ENCODE measurements at places on chromosomes 12 and 14.

GRCh38 chr12:96906498-96906848 lies 584 bp upstream of the NEDD1 start:
- no peak for DNase-seq

- no peak for DNase-seq
Measured at GRCh38 chr14:74979442-74980397, 23.0 kb upstream of the EIF2B2 start.

- DNase-seq, result no peak
Measured at GRCh38 chr12:65534238-65534841, 255.9 kb downstream of the MSRB3 start.

- no peak for DNase-seq
Measured at GRCh38 chr12:2221030-2221621, 168.3 kb downstream of the CACNA1C start.

DNA sequence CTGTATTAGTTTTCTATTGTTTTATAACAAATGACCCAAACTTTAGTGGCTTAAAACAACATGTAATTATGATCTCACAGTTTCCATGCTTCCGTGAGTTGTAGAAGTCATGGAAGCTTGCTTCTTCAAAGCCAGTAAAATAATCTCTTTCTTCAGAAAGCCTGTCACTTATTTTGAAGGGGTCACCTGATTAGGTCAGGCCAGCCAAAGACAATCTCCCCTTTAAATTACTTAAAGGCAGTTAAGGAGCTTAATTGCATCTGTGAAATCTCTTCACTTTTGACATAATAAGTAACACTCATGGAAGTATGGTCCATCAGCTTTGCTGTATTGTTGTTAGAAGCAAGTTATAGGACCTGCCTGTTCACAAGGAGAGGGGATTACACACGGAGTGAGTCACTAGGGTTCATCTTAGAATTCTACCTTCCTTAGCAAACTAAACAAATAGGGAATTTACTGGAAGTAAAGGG lies 89.8 kb downstream of the FAR2 start:
- no peak for DNase-seq

DNA sequence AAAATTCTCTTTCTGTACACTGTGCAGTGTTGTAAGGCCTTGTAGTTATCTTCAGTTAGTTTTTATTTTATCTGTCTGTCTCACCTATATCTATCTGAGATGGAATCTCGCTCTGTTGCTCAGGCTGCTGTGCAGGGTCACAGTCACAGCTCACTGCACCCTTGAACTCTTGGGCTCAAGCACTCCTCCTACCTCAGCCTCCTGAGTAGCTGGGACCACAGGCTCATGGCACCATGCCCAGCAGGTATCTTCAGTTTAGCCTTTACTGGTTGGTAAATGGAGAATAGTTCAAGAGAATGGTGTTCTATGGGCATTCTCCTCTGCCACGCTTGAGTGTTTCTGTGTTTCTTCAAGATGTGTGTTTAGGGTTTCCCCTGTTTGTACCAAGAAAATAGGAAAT lies 13.6 kb downstream of the TULP3 start:
- no peak for DNase-seq

DNA sequence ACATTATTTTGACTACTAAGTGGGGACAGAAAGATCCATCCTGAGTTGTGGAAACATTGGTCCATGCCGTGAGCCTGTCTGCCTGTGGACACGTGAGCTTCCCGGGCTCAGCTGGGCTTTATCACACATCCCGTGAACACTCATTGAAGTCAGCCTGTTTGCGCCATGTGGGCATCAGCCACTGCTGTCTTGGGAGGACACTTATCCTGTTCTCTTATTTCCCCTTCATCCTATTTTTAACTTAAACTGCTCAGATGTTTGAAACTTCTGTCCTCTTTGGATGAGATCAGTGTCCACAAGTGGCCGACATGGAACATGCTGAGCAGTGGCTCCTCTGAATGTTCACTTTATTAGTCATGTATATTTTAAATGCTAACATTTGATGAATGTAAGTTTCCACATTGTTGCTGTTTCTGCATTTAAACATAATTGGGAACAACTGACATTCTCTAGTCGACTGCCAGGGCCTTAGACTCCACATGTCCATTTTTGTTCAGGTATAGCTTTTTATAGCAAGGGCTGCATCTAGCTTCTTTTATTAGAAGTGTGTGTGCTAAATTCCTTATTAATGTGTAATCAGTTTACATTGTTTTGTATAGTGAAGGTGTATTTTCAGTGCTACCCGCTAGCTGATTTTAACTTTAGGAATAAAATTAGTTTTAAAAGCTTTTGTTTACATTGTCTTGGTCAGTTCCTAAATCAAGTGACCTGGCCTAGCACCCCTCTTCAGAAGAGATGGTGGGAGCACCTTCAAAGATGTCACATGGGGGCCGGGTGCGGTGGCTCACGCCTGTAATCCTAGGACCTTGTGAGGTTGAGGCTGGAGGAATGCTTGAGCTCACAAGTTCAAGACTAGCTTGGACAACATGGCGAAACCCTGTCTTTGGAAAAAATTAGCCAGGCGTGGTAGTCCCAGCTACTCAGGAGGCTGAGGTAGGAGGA lies 24.0 kb downstream of the RNF34 start:
- no peak for DNase-seq

- DNase-seq, result no peak
Measured at GRCh38 chr12:40726366-40726765, 34.1 kb downstream of the CNTN1 start.

GRCh38 chr12:33994857-33995808 lies 27.2 kb upstream of the ALG10 start:
- no peak for DNase-seq

- DNase-seq, result no peak
Measured at GRCh38 chr14:70748422-70748821, 60.9 kb downstream of the MAP3K9 start.

GRCh38 chr14:35416108-35416750 lies 11.7 kb upstream of the NFKBIA start:
- DNase-seq, result peak; percentile 49

DNA sequence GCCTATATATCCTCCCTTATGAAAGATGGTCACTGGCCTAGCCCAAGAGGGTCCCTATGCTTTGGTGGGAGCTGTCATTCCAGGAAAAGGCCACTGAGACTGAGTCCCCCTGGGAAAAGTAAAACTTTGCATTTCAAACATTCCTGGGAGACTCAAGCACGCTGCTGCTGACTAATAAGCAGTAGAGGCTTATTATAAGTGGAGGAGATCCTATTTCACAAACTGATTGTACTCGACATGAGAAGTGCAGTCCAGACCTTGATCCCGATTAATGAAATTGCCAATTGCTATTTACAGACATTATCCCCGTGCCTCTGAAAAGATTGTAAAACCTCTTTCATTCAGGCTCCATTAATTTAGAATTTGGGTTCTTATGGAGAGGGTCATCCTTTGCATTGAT lies 96.6 kb downstream of the EMP1 start:
- no peak for DNase-seq

DNA sequence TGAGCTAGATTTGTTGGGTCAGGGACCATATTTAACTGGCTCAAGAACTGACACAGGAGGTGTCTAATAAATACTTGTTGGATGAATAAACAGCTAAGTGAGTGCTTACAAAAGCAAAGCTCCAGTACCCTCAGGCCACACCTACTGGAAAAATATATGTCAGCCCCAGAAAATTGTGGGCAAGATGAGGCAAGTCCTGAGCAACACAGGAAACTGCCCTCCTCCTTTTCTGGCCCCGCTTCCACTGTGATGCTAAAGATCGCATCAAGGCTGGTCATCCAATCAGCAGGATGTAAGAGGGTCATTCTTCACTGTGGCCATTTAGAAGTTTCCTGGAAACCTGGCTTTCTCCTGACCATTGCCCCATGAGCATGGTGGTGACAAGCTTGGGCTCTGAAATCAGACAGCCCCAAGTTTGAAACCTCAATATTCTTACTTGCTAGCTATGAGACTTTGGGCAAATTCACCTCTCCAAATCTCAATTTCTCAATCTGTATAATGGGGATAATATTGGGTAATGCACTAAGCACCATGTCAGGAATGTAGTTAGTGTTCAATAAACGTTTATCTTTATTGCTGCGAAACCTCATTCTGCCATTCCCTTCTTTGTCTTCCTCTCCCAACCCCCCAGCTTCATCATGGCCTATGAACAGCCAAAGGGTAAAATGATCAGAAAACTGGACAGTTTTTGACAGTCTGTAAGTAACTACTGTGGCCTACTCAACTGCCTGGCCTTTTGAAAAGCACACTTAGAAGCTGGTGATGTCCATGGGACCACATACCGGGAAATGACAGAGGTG lies 139.3 kb upstream of the PZP start:
- DNase-seq, result no peak

DNA sequence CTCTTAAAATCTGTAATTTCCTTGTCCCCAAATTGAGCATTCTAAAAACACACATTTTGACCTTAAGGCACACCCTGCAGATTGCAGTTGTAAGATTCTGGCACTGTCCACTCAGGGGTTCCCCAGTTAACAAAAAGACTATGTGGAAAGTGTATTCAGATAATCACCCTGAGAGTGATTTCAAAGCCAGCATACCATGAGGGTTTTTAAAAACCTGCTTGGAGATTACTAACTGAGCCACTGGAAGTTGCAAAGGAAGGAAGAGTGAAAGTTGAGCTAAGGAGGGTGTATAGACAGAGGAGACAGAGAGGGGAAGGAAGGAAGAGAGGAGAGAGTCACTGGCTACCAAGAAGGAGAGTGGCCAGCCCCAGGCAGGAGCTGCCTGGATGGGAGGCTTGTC lies 82.6 kb downstream of the EML1 start:
- DNase-seq, result no peak

- no peak for DNase-seq
Measured at GRCh38 chr14:105026802-105027563, 6.1 kb upstream of the CDCA4 start.

DNA sequence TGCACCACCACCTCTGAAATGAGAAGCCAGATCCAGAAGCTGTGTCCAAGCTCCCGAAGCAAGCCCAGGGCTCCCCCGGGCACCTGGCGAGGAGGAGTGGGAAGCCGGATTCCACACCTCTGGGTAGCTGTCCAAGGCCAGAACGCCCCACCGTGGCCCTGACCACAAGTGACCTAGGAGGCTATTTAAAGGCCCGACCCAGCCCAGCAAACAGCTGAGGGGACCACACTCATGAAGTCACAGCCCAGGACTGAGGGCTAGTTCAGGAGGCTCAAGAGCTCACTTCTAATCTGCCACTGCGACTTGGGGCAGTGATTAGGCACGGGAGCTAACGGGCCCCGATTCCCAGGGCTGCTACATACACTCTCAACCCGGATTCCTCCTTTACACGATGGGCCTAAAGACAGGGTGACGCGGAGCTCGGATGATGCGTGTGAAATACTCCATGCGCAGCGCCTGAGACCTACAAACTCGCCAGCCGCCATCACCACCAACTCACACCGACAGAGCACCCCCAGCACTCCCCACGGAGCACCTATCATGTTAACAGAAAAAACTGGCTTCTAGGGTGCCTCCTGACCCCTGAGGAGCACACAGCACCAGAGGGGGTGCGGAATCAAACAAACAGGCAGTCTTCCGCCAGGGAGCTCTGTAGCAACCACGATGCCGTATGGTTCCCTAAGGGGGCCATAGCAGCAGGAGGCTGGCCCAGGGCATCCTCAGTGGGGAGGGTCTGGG lies 84.0 kb upstream of the GPR68 start:
- DNase-seq, result no peak

DNA sequence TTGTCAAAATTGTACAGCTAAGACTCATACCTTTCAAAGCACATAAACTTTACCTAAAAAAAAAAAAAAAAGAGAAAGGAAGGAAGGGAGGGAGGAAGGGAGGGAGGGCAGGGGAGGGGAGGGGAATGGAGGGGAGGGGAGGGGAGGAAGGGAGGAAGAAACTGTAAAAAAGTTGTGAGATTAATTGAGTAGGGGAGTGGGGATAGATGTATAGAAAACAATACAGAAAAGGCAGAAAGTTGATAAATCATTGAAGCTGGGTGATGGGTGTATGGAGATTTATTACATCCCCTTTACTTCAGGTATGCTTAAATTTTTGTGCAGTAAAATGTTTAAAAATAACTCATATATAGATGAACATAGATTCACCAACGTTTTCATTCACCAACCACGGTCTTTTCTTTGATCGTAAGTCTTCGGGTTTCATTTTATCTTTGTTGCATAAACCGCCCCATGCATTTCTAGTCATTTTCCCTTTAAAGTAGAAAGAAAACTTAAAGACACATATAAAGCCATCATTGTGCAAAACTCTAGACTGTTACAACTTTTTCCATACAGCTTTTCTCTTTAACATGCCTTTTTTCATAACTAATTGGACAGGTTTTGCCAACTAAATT lies 191.2 kb upstream of the KRR1 start:
- DNase-seq, result no peak

- DNase-seq, result no peak
Measured at GRCh38 chr12:3042826-3043225, 34.4 kb upstream of the TSPAN9 start.

DNA sequence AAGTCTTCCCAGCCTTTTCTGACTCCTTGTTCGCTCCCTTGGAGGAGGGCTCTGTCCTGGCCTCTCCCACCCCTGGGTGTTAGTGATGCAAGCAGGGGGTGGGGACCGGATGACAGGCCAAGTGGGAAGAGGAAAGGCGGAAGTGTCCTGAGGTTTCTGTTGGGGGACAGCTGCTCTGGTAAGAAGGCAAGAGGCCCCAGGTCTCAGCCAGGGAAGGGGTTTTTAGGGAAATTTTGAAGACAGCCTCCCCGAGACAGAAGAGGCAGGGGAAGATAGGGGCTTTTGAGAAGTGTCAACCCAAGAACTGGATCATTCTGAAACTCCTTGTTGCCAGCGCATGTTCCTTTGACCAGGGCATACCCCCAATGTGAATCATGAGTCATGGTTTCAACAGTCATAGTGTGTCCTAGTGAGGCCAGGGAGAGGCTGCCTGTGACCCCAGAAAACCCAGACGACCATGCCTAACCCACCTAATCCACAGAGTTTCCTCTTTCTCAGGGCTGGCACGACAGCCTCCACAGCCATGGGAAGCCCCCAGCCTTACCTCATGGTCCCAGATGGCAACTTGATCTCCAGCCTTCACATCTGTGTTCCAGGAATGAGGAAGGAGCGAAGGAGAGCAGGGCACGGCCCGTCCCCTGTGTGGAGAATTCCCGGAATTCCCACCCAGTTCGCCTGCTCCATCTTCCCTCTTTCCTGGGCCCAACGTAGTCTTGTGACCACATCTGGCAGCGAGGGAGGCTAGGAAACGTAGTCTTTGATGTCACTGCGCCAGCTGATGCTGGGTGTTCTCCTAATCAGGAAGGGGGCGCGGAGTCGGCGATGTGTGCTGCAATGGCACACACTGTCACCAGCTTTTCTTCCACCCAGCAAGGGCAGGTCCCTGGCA lies 4.9 kb upstream of the GPR132 start:
- no peak for DNase-seq

GRCh38 chr12:82383930-82384552 lies 25.7 kb downstream of the METTL25 start:
- no peak for DNase-seq

GRCh38 chr12:77847680-77848431 lies 17.2 kb downstream of the NAV3 start:
- DNase-seq, result no peak

DNA sequence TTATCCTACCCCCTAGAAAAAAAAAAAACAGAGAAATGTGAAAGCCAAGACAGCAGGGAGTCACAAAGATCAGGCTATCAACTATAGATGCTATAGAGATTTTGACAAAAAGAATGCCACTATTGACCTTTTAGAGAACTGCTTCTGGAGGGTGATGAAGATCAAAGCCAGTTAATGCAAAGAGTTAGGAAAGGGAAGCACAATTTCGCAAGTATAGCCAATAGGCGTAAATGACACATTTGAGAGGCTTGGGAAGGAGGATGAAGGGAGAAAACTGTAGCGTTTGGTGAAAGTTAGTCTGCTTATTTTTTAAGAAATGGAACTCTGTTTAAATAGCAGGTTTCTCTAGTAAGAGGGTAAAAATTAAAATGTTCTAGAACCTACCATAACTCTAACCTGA lies 190.7 kb downstream of the DUSP6 start:
- no peak for DNase-seq

- no peak for DNase-seq
Measured at GRCh38 chr12:91640021-91640420, 457.4 kb upstream of the DCN start.
